ENCODE measurements at places on chromosomes 2 and 18. TPM values are rescaled to one million over a fixed set of nuclear protein-coding genes. Genes with fewer than 3 reads are reported as not detected.

- no peak for DNase-seq
Observed at GRCh38 chr2:24874035-24874434, 46.0 kb downstream of the ADCY3 start.

DNA sequence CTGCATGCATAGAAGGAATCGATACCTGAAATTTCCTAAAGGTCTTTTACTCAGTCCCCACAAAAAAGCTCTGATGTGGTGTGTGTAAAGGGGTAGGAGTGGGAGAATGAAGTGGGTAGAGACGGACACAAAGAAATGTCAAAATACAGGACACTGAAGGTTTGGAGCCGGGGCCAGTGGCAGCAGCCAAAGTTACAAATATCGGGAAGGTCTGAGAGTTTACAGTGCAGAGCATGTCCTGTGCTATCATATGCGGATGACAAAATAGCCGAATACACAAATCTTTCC is 89.9 kb upstream of the STON1 start:
- no peak for DNase-seq

GRCh38 chr2:174031226-174031625 is 66.1 kb upstream of the SP3 start:
- DNase-seq = no peak

Gene CXCR1
- not detected for total RNA-seq
